Ureter (tissue), 1 donor: ENCODE measurements at places on chromosomes 16 and 17. TPM values are rescaled to one million over a fixed set of nuclear protein-coding genes. Genes with fewer than 3 reads are reported as not detected.

Gene HOXB7
- 28.9 TPM for total RNA-seq

Gene PSMB3
- total RNA-seq: 156 TPM

Gene SLC47A1
- 2.0 TPM for total RNA-seq

Gene ELP5
- 46.3 TPM for total RNA-seq

Gene MT1F
- total RNA-seq: 8.7 TPM

Gene DNAI2
- total RNA-seq: not detected

Gene KRT36
- not detected for total RNA-seq

Gene LGALS9B
- total RNA-seq: not detected

Gene CSHL1
- not detected for total RNA-seq

DNA sequence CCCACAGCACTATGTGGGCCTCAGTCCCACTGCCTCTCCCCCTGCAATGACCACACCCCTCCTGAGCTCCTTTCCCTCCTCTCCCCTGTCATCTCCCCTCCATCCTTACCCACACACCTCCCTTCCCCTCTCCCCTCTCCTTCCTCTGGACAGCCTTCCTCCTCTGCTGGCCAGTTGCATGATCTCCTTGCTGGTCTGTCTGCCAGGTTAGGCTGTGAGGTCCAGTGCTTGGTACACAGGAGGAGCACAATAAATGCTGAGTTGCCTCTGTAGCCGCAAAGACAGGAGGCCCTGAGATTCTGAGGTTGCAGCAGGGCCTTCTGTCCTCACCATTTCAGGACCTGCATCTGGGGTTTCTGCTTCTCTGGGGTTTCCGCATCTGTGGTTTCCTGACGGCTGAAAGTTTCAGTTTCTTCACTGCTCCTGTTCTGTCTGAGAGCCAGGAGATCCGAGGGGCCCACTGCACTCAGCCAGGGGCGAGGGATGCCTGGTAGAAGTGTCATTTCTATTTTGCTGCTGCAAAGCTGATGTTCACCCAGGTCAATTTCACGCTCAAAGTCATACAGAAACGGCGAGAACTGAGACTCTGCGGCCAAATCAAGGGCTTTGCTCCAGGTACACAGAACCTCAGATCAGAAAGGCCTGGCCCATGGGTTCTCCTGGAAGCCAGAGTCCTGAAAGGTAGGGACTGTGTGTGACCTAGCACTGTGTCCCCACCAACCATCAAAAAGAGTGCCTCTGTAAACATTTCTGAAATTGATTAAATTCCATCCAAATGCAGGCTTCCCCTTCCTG, 4.6 kb upstream of the SLC12A3 start:
- no peak for DNase-seq

DNA sequence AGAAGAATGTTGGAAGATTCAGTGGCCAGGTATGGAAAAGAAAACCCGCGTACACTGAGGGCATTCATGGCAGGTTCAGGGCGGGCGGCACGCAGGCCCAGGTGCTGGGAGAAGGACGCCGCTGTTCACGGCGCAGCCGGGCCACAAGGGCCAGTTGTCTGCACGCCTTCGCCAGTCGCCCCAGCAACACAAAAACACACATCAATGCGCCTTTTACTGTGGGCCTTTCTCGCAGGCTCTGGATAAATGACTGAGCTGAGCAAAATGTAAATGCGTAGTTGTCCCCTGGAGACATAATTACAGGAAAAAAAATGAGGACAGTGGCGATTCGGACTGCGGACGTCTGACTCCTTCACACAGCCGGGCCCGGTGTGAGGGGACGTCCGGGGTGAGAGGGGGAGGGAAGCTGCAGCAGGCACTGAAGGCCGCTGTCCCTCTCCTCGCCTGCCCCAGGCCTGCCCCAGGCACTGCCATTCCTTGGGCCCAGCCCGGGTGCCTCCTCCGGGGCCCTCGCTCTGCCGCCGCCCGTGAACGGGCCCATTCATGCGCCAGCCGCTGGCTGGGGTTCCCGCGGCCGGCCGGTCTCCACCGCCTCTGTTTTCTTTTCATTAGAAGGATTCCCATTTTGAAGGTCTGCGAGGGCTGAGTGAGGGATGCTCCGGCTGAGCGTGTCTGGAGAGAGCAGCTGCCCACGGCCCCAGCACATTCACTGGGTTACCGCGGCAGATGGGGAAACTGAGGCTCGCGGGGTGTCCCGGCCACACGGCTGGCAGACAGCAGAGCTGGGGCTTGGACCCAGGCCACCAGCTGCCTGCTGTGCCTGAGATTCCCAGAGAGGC, 6.5 kb upstream of the ZNF469 start:
- DNase-seq: no peak

DNA sequence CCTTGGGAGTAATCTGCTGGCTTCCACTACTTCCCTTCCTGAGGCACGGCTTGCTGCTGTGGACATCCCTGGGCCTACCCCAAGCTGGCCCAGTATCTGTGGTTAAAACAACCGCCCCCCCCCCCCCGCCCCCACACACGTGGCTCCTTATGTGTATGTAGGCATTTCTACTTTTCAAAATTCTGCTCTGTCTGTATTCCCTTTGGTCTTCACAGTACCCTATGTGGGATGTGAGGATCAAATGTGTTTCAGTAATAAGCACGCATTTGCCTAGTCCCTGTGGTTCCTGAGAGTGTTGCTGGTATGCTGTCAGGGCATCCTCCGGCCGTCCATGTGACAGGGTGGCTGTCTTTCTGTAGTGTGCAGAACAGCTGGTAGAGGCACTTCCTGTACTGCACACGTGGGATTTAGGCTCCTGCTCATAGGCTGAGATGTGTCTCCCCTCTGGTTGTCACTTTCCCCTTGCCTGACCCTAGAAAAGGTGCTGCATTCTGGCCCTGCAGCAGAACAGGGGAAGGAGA, 2.2 kb downstream of the NT5M start:
- DNase-seq: no peak

DNA sequence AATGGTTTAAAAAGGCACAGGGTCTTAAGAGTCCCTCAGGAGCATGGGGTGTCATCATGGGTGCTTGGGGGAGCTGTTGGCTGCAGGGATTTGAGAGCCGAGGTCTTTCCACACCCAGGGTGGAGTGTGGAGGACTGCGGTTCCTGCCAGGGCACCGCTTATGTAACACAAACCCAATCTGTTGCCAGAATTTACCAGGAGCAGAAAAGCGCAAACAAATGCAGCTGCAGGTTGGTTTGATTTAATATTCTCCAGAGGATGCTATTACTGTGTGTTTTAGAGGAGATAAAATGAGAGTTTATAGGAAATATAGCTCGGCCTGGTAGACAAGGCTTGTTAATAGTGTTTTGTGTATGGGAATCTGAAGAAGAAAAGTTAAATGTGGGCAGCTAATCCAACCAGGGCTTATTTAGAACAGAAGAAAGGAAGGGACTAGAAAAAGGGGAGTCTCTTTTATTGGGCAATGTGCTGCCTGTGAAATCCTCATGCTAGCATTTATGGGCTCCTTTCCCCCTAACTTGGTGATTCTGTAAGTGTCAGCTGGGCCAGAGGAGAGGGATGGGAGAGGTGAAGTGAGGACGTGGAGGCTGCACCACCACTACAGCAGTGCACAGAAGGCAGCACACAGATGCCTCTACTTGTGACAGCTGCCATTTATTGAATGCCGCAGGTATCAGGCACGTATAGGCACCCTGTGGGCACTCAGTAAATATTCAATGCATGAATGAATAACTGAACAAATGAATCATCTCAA, 174.7 kb downstream of the KATNIP start:
- no peak for DNase-seq

- no peak for DNase-seq
Measured at GRCh38 chr17:79981090-79981489, 54.6 kb downstream of the TBC1D16 start.

- DNase-seq: no peak
Measured at GRCh38 chr16:9741776-9742175, 440.5 kb downstream of the GRIN2A start.

DNA sequence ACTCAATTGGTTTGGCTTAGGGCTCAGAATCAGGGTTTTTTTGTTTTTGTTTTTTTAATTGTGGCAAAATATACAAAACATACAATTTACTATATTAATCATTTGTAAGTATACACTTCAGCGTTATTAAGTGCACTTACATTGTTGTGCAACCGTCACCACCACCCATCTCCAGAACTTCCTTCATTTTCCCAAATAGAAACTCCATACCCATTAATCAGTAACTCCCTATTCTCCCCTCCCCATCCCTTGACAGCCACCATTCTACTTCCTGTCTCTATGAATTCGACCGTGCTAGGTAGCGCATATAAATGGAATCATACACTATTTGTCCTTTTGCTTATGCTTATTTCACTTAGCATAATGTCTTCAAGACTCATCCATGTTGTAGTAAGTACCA, 45.2 kb upstream of the DHX40 start:
- no peak for DNase-seq

- no peak for DNase-seq
Measured at GRCh38 chr17:81837641-81838040, 2.8 kb upstream of the PPP1R27 start.

GRCh38 chr16:49048557-49048956, 233.1 kb downstream of the CBLN1 start:
- DNase-seq: no peak

GRCh38 chr17:57784226-57784895, 39.3 kb upstream of the CCDC182 start:
- no peak for DNase-seq
